ENCODE measurements at places on chromosomes 3 and 15. TPM values are rescaled to one million over a fixed set of nuclear protein-coding genes. Genes with fewer than 3 reads are reported as not detected.

The CAV3 gene
- total RNA-seq: not detected

The TUSC7 gene
- total RNA-seq: not detected

The SPINK8 gene
- total RNA-seq: not detected

The CTXND1 gene
- under 0.01 TPM for total RNA-seq

The HTR3C gene
- not detected for total RNA-seq

The PATL2 gene
- total RNA-seq: 0.62 TPM

The RPL4 gene
- total RNA-seq: 2,649 TPM
